ENCODE measurements at places on chromosomes 7 and 10.

GRCh38 chr7:41881331-41882130 lies 178.6 kb upstream of the INHBA start:
- no peak for DNase-seq

GRCh38 chr10:484925-485661 lies 204.4 kb downstream of the DIP2C start:
- no peak for DNase-seq

DNA sequence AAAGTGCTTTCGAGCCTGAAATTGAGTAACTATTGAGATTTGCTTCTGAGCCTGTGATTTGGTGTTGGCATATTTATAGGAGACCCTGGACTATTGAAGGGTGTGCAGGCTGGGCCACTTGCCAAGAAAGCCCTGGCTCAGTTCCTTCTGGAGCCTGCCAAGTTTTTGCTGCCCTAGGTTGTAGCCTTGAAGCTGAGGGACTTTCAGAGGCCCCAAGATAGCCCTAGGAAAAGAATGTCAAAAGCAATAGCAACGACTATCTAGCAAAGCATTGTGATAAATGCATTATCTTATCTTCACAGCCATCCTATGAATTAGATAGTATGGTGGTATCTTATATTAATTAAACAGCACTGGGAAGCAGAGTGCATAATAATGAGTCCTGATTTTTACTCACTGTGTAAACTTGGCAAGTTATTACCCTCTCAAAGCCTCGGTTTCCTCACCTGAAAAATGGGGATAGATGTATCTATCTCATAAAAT lies 473.7 kb upstream of the PODXL start:
- no peak for DNase-seq

- DNase-seq, result no peak
These were observed 111.6 kb downstream of the TMEM168 start for GRCh38 chr7:112678626-112679025.

- no peak for DNase-seq
These were observed 24.4 kb downstream of the CACNA2D1 start for GRCh38 chr7:82419200-82419599.

DNA sequence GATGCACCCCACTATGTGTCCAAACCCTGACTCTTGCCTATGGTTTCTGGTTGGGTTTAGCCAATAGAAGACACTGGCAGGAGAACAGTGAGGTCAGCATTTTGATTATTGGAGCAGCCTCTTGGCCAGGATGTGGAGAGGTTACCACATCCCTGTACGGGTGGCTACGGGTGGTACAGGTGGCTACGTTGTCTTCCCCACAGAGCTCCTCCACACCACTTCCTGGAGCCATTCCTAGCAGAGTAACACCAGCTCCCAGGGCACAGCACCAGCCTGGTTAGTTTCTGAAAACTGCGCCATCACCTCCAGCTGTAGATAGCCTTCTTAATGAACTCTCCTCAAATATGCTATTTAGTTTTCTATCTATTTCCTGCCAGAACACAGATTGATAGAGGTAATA lies 445.2 kb downstream of the INHBA start:
- DNase-seq, result no peak

- no peak for DNase-seq
These were observed 1.2 kb downstream of the CCDC6 start for GRCh38 chr10:59905066-59905730.

GRCh38 chr7:128427289-128427891 lies 17.6 kb upstream of the IMPDH1 start:
- DNase-seq, result peak; percentile 15

DNA sequence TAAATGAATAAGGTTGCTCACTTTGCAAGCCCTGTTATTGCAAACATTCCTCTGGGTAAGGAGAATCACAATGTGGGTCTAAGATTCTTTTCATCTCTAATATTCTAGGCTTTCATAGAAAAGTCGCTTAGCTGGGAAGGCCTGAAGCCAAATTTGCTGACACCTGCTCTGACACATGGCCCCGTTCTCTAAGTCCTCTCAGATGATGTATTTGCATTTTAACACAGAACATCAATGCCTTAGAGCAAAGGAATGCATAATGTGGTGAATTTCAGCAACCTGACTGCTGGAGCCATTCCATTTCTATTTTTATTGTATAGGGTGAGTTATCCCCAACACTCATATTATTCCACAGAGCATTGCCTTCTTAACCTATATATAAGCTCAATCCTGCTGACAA lies 682.1 kb upstream of the NRP1 start:
- no peak for DNase-seq

DNA sequence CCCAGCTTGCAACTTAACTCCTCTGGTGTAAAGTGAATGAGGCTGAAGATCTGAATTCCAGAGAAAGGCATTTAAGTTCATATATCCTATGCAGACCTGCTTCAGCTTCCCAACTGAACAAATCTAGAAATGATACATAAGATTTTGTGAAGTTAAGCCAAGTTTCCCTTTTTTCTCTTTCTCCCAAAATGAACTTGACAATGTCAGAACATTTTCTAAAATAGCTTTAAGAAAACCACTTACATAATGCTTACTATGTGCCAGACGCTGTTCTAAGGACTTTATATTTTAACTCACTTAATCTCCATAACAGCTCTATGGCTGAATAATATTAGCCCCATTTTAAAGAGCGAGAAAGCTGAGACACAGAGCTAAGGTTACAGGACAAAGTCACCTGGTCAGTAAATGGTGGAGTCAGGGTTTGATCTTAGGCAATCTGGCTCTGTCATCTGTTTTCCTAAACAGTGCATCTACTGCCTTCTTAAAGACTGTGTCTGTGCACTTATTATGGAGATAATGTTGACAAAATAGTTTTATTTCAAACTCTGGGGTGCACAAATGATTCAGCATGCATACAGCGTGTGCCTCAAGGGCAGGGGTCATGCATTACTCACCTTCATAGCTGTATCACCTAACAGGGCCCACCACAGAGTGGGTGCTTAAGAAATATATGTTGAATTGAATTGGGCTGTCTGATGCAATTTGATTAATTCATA lies 66.8 kb downstream of the RHOBTB1 start:
- DNase-seq, result no peak

- no peak for DNase-seq
These were observed at the start of gene PLAU for GRCh38 chr10:73910764-73911552. Gene PLAU, plus strand, starts transcription at chr10:73911132. Its CDS starts 424 bp downstream, at chr10:73911556.

DNA sequence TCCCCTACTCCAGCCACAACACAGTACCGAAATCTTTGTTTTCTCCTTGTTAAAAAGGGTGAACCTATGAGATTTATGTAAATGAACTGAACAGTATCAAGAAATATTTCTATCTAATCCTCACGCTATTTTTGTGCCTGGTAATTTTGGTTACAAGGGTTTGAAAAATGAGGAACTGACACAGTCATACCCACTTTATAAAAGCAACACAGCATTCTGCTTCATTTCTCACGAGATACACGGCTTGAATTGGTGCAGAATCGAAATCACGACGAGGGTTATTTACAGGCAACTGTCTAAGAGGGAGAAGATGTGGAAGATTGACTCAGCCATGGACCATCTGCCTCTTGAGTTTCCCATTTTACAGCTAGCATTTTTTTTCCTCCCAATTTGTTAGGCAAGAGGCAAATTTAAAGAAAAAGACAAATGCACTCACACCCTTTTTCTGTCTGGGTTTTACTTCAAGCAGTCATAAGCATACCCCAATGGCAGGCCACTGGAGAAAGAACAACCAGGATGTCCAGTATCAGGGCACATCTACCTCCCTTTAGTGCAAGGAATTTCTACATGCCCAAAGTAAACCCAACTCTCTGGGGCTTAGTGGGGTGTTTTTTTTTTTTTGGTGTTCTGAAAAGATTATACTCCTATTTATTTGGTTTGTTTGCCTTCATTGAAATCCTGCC lies 108.1 kb downstream of the ITGB8 start:
- no peak for DNase-seq

DNA sequence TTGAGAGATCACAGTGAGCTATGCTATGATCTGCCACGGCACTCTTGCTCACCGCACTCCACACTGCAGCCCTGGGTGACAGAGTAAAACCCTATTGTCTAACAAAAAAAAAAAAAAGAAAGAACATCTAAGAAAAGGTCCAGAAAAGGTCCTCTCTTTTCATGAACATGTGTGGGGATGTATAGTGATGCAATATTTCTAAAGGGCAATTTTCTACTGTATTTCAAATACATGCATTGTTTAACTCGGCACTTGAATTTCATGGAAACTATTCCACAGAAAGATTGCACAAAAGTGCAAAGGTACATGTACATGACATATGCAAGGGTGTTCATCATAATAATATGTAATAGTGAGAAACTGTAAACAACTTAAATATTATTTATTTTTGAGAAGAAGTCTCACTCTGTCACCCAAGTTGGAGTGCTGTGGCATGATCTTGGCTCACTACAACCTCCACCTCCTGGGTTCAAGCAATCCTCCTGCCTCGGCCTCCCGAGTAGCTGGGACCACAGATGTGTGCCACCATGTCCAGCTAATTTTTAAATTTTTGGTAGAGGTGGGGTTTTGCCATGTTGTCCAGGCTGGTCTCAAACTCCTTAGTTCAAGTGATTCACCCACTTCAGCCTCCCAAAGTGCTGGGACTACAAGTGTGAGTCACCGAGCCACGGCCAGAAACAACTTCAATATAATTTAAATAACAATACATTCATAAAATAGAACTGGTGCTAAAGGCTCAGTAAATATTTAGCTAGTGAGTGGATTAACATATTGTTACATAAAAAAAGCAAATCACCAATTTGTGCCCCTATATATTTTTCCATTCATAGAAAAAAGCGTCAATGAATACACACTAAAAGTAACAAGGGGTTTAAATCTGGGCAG lies 1.3 kb upstream of the PPRC1 start:
- DNase-seq, result no peak

DNA sequence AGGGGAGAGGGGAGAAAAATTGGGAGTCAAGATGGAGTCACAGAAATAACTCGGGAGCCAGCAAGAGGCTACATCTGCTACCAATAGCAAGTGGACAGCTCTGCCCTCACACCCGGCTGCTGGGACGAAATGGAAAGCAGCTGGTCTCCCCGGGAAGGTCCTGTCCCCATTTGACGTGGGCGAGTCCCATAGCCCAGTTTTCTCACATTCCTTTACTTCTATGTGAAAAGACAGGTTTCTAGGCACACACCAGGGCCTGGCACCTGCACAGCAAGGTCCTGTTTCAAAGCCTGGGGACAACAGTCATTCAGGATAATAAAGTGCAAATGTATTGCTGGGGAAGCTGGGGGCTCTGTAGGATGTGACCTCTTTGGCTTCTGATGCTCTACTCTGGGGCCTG lies 162.6 kb downstream of the OAT start:
- DNase-seq, result no peak

DNA sequence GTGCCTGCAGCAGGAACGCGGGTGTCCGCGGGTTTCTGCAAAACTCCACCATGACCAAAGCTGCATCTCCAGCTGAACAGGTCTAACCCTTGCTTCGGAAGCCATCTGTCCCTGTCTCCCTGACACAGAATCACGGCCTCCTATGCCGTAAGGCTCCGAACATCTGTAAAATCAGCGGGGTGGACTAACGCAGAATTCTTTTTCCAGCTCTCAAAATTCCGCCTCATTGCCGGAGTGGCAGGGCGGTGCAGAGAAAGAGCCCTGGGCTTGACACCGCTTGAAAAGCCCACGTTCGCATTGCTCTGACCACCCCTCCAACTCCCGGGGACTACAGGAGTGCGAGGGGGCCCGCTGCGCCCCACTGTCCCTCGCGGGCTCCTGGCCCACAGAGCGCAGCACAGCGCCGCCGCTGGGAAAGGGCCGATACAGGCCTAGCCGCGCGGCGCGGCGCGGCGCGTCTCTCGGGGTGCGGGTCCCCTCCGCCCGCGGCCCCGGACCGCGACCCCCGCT lies 409 bp downstream of the DNMBP start:
- DNase-seq, result no peak

- DNase-seq, result no peak
These were observed 213.7 kb downstream of the FOXP2 start for GRCh38 chr7:114628362-114628761.

DNA sequence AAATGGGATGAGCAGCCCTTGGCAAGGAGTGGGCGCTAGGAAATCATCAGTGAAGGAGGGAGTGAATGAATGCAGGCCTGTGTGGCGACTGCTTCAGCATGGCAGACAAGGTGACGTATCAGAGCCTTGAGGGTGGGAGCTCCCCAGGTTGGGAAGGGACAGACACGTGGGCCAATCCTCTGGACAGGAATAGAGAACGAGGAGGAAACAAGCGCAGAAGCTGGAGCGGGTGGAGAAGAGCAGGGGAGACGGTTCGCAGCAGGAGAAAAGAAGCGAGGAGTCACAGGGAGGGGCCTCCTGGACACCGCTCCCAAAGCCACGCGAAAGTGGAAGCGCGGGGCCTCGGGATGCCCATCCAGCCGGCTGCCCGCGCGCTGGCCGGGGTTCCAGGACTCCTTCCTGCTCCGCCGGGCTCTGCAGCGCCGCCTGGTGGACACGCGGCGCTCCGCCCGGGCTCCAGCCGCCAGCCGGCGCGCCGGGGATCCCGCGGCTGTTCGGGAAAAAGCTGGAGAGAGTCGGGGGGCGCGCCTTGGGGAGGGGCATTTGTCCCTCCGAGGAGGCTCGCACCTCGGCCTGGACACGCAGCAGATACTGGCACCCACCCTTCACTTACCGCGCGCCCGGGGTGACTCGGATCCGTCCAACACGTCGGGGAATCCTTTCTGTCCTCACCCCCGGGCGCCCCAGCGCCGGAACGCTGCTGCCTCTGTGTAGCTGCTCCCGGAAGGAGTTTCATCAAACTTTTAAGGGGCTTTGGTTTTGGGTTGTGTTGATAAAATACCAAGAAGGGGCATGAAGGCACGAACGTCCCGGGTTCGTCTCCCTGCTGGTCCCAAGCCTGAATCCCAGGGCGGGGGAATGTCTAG lies 6.3 kb downstream of the ZNF503 start:
- DNase-seq, result no peak

Data from epithelial cell of proximal tubule (primary cell).